ENCODE measurements at places on chromosomes 16 and 17. TPM values are rescaled to one million over a fixed set of nuclear protein-coding genes. Genes with fewer than 3 reads are reported as not detected.

The LRRC46 gene
- total RNA-seq = 0.20 TPM

The UMOD gene
- total RNA-seq = not detected

DNA sequence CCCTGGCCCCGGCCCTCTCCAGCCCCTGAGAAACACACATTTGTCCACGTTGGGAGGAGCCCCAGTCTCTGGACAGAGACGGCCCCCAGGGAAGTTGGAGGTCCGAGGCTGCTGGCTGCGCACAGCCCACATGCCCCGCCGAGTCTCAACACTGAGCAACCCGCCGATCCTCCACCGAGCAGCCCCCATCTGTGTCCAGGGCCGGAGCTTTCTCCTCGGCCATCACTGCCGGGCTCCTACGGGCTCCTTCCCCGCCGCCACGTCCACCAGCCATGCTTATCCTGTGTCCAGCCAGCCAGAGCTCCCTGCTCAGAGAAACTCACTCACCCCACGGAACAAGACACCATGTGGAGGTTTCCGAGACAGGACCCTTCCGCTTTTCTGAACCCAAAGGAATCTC is 103.3 kb downstream of the ENGASE start:
- DNase-seq = no peak

- DNase-seq = no peak
Measured at GRCh38 chr16:29852654-29853053, 10.4 kb downstream of the CDIPT start.

GRCh38 chr16:14181371-14182050 is 110.4 kb downstream of the MRTFB start:
- peak; percentile 46 for DNase-seq

The CAVIN1 gene
- 70.4 TPM for total RNA-seq

The PLLP gene
- total RNA-seq = 0.58 TPM

The OR4D1 gene
- not detected for total RNA-seq

Data from NCI-H460 (cell line).